NCI-H748 treated with DMSO at 0.1 percent for 48 hours (cell line): ENCODE measurements at places on chromosomes 7 and 10.
A peak's percentile ranks its signal among the peaks of the same experiment; 100 is the strongest.

DNA sequence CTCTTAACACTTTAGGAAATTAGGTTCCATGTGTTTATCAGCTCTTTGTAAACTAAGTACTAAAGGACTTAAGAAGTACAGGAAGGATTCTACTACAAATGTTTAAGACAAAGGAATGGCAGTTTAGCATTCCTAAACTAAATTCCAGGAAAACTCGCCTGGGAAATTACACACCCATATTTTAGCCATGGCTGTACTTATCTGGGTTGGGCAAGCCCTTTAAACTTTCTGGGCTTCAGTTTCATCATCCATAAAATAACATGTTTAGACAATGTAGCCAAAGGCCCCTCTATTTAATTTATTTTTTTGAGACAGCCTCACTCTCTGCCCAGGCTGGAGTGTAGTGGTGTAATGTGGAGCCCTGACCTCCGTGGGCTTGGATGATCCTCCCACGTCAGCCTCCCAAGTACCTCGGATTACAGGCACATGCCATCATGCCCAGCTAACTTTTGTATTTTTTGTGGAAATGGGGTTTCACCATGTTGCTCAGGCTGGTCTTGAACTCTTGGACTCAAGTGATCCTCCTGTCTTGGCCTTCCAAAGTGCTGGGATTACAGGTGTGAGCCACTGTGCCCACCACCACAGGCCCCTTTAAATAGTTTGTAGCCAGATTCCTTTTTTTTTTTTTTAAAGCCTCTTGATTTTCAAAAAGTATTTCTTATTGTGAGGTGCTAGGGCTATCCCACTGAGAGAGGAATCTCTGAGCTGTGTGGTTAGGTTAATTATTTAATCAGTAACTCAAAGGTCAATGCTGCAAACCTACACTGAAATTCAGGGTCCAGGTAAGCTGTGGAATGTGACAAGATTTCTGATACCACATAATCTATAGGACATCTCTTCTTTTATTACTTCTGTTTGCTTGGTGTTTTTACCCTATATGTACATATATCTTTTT, 32.1 kb downstream of the TMEM60 start:
- DNase-seq: no peak

- DNase-seq: no peak
Measured at GRCh38 chr10:32851301-32851700, 106.7 kb downstream of the ITGB1 start.

DNA sequence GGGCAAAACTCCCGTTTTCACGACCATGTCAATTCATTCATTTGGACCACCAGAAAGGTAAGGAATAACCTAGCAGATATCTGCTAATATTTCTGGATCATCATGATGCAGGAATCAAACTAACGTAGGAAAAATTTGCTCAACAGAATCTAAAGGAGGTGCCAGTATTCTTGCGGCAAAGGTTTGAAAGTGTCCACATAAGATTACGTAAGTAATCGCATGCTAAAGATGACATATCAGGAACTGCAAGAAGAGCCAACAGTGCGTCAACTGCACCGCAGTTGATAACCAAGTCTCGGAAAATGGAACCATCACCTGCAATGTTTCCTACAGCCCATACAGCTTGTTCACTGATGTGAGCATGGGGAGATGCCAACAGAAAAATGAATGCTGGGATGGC, 194.1 kb upstream of the ZNF804B start:
- DNase-seq: no peak

GRCh38 chr10:78292982-78293865, 259.6 kb downstream of the RPS24 start:
- no peak for DNase-seq

GRCh38 chr10:42984761-42985325, 92.0 kb upstream of the RET start:
- DNase-seq: no peak

DNA sequence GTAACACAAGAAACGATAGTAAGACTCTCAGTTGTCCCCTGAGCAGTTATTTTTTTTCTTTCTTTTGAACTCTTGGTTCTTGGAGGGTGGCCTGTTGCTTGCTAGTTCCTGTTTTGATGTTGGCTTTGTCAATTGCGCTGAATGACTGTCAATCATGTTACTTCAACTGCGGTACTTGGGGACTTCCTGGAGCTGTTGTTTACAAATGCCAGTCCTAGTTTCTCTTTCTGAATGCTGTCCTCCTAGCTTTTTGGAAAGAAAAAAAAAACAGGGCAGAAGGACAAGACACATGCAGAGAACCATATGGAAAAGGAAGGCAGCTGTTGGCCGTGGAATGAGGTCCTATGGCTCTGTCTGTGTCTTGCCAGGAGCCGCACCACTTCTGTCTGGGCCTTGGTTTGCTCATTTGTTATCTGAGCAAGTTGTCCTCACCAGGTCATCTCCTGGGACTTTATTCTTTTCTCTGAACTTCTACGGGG, 7.0 kb upstream of the PDCD4 start:
- no peak for DNase-seq

DNA sequence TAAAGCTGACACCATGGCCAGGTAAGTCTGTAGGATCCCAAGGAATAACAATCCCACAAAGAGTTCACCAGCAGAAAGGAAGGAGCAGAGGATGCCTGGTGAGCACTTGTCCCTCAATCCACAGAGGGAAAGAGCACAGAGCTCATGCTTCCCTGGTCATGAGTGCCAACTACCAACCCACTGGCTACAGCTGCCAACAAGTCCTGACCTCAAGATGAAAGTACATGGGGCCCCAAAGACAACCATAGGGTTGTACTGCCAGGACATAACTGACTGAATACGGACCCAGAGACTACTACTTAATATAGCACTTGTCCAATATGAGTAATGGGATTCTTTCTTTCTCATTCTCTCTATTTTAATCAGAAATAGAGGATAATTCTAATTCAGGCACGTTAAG, 83.3 kb downstream of the JCAD start:
- no peak for DNase-seq

DNA sequence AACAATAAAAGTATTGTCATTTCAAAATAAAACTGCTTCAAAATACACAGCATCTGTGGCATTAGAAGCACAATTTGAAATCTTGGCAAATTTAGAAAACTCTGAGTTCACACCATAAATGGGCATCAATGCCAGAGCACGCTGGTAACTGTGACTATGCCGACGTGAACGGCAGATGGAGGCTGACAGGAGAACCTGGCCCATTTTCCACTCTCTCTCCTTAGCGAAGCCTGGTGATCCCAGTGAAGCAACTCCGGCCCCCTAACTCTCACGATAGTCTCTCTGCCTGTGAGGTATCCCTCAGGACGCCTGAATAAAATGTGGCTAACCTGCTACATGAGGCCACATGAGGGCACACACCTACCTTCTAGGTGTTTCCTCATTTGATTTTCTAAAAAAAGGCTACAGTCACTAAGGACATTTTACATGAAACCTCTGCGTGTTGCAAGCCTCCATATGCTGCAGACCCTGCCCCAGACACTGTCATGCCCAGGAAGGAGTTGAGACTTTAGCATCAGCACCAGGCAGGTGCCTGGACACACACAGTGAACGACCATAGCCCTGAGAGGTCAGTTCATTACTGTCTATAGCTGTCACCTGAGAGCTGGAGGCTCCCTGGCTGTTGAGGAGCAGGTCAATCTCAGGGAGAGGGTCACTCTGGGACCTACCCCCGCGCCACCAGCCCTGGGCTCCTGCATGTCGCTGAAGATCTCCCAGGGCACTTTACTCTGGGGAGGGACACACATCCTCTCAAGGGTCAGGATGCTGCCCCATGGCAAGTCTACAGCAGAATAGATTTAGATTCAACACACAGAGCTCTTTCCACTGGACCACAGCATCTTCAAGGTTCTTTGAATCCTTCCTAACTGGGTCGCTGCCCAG, 62.9 kb upstream of the CAMK2B start:
- no peak for DNase-seq

DNA sequence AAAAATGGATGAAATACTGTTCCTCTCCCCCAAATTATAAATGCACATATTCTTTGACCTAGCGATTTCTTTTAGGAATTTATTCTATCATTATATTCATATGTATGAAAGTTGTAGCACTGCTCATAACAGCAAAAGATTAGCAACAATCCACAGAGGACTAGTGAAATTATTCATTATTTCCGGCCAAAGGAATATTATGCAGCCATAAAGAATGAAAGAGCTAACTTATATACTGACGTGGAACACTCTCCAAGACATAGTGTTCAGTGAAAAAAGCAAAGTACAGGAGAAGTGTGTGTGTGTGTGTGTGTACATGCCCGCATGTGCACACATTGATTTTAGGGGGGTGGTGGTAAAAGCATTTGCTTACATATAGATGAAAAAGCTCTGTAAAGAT, 23.3 kb downstream of the MMS19 start:
- no peak for DNase-seq

- no peak for DNase-seq
Measured at GRCh38 chr10:94992811-94993210, 54.4 kb downstream of the CYP2C9 start.

- DNase-seq: no peak
Measured at GRCh38 chr7:131231381-131232220, 96.1 kb upstream of the MKLN1 start.

- DNase-seq: no peak
Measured at GRCh38 chr7:4689668-4690067, 7.6 kb downstream of the FOXK1 start.

GRCh38 chr7:93165447-93165846, 17.3 kb upstream of the SAMD9L start:
- no peak for DNase-seq

DNA sequence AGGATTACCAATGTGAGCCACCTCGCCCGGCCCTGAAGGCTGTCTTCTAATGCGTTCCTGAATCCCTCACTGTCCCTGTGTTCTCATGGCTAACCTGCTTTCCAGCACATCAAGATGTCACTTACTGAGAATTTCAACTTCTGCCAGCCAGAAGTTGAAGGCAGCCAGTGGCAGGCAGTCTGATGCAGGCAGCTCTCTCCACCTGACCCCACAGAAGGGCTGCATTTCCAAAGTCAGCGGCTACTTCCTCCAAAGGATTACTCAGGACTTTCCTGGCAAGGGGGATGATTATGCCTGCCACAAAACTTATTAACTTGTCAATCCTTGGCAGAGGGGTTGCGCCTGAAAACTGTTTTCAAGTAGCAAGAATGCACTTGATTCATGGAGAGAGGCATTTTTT, 1219.4 kb downstream of the TYW1 start:
- no peak for DNase-seq

GRCh38 chr7:100177045-100178001, at the start of the genes GPC2 and STAG3:
TSS of gene GPC2 (minus strand) at chr7:100177381. CDS start at chr7:100177199, 182 bp downstream.
TSS of gene STAG3 (plus strand) at chr7:100177918. CDS start at chr7:100180557, 2,639 bp downstream.
- peak; percentile 92 for DNase-seq

DNA sequence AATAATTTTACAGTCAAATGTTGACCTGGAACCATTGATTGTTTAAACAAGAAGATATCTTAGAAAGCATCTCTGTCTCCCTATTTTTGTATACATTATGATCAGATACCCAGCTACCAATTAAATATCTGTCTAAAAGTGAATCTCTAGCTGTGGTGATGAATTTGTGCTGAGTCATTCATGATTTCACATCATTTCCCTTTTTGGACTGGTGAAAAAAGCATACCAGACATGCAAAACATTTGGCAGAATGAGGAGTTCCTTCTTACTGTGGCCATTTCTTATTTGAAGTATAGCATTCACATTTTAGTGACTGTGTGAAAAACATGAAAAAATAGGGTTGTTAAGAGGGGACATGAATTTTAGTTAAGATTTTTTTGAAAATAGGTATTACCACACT, 98.0 kb upstream of the GATA3 start:
- no peak for DNase-seq

GRCh38 chr10:46787321-46787615, 124.0 kb upstream of the PTPN20 start:
- no peak for DNase-seq

DNA sequence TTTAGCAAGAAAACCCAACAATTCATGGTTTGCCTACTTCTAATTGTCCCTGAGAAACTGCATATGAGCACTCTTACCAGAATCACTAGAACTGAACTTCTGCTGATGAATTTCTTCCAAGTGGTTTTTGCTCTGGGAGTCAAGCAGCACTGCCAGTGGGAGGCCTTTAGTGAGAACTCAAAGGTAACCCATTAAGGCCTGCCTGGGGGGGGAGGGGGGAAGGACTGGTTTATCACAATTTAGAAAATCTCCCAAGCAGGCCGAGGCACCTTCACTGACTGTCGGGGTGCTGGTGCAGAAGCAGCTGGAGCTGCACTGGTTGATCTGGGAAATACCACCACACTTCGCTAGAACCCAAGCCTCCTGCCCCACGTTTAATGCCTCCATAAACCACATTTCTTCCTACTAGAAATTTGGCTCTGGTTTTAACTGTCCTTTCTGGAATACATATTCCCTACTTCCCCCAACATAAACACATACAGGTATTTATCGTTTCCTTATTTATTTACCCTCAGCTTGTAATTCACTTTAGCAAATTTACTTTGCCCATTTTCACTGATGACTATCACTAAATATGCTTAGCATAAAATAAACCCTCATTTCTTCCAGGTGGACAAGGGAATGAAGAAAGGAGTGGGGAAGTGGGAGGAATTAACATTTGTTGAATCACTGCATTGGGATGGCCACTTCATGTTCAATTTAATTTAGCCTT, 14.2 kb downstream of the ANK3 start:
- no peak for DNase-seq
